T-helper 9 cell (primary cell): ENCODE measurements at places on chromosomes 1 and 21.

DNA sequence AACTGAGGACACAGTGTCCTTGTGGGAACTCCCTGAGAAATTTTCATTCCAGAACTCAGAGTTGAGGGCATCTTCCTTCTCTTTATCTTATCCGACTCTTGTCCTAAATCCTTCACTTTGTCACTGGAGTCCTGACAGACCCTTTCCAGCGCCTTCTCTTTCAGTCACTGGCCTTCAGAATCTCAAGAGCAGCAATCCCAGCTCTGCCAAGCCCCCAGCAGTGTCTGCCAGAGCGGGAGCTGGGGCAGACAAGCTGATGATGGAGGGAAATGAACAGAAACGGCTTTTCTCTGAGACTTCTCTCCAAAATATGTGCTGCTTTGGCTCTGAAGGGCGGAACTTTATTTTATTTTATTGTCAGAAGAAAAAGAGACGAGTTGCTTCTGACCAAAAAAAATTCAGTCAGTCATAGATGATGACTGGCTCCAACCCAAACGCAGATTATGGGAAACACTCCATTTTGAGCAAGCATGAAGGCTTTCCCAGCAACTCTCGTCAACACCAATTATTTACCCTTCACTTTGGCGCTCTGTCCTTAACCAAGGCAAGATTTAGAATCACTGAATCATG, 32.2 kb downstream of the MIS18A start:
- no peak for DNase-seq

- DNase-seq = no peak
These were observed 7.2 kb downstream of the VANGL1 start for GRCh38 chr1:115648717-115649691.

- no peak for DNase-seq
These were observed 176.1 kb downstream of the CACNA1E start for GRCh38 chr1:181659321-181659957.

GRCh38 chr1:11978301-11978700, 1.9 kb upstream of the MFN2 start:
- DNase-seq = no peak

DNA sequence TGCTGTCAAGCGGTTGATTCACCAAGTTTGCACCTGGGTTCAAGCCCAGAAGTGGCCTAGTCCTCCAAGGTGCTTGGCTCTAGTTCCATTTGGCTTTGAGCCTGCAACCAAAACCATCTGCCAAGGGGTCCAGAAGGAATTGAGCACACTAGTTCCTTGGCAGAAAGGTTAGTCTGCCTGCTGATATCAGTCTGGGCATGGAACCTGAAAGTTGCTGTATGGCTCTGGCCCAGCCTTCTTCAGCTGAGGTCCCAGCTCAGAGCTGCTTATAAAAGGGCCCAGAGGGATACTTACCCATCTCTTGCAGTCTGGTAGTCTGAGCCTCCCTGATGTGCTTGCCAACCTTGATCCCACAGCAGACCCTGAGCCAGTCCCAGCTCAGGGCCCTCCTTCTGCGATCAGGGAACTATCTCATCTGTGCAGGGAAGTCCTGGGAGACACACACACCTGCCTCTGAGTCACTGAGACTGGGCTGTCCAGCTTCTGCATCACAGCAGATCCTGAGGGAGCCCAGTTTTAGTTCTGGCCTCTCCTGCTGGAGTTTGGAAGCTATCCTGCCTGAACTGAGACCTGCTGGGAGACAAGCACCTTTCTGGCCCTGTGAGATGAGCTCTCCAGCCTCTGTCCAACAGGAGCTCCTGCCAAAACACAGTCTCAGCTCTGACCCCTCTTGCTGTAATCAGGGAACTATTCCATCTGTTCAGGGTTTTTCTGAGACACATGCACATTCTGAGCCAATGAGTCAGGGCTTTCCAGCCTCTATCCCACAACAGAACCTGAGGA, 75.8 kb downstream of the CTH start:
- no peak for DNase-seq

DNA sequence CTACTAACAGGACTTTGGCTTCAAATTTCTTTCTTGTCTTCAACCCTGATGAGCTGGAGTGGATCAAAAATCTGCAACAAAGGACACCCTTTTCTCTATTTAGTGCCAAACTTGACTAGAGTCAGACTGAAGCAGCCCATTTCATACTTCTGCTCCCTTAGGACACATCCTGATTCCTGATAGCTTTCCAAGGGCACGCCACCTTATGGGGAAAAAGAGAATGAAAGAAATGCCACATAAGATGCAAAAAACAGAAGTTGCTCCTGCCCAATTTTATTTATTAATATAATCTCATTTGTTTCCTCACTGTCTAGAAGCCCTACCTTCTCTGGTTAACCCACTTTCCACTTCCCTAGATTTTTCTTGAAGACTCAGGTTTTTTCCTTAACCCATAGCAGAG, 72.7 kb upstream of the NBPF4 start:
- DNase-seq = no peak

DNA sequence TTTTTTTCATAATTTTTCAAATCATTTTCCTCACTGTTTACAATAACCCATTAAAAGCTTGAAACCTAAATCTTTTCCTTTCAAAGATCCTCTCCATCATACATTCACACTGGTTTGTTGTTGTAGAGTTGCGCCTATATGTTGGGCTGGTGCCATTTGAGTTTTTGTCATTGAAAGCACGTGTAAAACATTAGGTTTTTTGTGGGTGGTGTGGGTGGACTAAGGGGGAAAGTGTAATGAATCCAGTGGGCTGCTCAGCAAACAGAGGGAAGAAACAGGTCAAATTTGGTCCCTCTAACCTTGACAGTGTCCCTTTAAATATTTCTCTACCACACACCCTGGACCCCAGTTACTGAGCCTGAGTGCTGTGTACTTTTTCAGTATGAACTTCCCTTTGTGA, 46.8 kb downstream of the KDM1A start:
- no peak for DNase-seq

GRCh38 chr1:43919906-43920305, 13.7 kb upstream of the ARTN start:
- no peak for DNase-seq

DNA sequence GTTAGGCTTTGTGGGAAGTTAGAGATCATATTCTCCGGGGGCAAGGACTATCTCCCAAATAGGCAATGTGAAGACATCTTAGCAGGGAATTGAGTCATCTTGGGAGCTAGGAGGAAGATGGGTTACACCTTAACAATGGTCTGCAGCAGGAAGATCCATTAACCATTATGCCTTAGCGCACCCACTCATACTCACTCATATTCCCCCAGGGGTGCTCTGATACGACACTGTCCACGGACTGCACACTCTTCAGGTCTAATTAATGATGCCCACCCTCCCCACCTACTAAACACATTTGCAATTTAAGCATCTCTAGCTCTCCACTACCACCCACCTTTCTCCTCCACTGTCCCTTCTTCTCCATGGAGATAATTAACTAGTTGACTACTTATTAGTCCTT, 857 bp upstream of the AK5 start:
- no peak for DNase-seq
